CD4-positive, CD25-positive, alpha-beta regulatory T cell (primary cell): ENCODE measurements at places on chromosomes 7 and 10.

GRCh38 chr7:70926666-70927065 is 205.3 kb upstream of the GALNT17 start:
- DNase-seq: no peak

GRCh38 chr10:97333351-97333600 is 1.3 kb downstream of the FRAT2 start:
- no peak for DNase-seq

GRCh38 chr10:33416209-33416608 is 81.7 kb upstream of the NRP1 start:
- no peak for DNase-seq

DNA sequence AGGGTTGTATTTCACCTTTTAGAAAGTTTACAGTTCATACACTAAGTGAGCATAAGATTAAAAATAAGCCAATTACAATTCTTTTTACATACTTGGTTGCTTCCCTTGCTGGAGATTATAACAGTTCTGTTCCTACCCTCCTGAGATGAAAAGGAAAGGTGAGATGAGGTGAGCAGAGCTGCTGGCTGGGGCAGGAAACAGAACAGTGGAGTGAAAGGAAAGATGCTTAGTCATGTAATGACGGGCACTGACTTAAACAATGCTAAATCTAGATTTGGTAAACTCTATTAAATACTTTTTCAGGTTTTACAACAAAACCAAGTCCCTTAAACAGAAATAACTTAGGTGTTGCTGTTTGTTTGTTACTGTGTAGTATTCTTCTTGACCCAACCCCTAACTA is 19.9 kb upstream of the ZEB1 start:
- DNase-seq: peak; percentile 56

DNA sequence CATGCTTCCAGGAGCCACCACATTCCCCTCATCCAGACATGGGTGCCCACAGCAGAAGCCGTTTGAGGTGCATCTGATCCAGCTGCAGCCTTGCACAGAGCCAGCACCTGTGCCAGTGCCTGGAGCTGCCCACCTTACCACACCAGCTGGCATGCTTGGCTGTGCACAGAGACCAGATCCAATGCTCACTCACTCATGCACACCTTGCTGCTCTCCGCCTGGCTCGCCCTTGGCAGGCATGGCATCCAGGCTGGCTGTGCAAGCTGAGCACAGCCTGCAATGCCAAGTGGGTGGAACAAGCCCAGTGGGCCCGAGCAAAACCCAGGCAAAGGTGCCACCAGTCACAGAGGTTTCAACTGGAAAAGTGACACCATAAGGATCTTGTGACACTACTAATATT is 66.9 kb upstream of the SEMA3A start:
- DNase-seq: no peak

DNA sequence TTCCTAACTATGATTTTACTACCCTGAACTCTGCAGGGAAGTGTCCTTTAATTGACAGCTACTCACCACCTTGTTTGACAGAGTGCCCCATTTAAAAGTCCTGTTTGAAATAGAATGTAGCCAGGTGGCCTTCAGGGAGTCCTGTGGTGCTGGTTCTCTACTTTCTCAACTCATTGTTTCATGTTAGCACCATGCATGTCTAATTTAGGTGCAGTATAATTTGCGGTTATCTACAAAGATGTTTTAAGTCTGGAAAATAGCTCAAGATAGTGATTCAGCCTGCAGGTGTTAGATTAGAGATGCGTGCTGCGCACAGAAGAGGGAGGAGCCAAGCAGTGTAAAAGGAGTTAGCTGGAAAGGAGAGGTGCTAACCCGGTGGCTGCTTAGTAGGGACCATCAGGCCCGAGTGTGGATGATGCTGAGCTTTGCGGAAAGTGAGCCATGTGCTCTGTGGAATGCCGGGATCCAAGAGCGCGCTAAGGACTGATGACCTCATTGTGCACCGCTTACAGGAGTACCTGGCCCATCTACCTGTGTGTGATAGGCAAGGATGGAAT is 1.2 kb downstream of the CCM2 start:
- DNase-seq: peak; percentile 76

- DNase-seq: no peak
Observed at GRCh38 chr7:44905002-44905635, 19.8 kb upstream of the PURB start.

GRCh38 chr7:90709501-90710465 is 113.7 kb downstream of the CDK14 start:
- no peak for DNase-seq

DNA sequence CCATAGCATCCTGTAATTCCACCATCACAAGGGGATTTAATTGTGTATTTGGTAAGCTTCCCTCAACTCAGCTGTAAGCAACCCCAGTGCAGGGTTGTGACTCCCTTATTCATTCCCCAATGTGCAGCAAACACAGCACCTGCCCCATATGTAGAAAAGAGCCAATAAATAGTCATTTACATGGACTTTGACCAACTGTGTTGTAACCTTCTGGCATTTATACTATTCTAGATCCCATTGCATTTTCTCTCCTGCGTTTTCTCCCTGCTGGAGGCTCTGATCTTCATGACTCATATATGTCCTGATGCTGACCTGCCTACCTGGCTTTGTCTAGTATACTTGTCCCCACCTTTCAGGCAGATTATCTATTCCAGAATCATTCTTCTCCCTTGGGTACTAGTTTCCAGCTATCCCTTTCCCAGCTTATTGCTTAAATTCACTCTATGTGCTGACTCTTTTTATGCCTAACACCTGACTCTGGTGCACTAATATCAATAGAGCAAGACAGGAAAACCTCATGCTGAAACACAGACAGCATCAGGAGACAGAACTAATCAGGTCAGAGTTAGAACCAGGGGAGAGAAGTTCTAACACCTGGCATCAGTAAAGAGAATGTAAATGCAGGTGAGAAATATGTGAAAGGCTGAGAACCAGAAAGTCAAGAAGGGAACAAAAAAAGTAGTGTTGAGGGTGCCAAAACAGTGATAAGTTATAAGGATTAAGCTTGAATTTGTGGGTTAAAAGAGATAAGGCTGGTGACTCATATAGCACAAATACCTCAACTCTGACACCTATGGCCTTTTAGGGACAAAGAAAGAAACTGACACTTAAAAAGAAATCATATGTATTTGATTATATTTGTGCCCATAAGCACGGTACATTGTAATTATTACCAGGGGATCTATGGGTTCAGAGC is 402.7 kb downstream of the IPMK start:
- DNase-seq: no peak

DNA sequence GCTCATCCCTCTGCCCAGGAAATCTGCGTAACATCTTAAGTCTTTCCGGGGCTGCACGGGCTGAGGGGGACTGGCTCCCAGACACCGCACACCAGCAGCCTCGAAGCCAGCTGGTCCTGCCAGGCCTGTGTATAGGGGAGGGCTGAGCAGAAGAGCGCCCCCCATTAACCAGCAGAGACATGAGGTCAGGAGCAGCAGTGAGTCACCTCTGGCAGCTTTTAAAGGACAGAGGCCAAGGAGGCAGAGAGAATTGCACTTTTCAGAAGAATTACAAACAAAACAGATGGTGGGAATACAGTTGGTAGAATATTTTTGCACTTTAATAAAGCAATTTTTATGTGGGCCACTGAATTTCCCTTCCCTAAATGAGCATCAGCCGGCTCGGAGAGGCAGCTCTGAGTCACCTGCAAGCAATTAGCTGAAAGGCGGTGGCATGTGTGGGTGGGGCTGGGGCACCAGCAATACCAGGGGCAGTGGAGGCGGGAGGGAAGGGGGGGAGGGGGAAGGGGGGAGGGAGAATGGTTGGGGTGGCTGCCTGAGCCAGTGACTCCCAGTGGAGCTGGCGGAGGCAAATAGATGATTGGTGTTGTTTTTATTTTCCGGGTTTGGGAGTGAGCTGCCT is 39.1 kb downstream of the GOLGA7B start:
- DNase-seq: no peak

DNA sequence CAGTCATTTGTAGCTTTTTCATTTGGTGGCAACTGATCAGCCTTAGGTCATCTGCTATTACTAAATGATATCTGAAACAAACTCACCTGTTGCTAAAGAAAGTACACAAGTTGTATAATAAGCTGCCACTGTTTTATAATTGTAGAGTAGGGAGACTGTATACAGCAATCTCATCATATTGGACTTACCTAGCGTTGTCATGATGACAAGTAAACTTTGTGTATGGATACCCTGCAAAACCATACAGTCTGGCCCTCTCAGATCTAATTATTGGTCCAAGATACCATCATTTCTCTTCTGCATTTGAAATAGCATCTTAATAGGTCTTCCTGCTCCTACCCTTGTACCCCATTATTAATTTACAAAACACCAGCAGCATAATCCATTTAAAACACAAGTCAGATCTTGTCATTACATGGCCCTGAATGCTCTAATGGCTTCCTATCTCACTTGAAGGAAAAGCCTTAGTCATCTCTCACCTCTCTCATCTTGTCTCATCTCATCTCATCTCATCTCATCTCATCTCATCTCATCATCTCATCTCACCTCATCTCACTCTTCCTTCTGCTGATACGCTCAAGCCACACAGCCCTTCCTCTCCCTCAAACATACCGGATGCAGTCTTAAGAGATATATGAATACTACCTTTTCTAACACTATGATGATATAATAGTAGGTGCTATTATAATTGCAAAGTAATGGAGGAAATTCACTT is 540.6 kb downstream of the MDFIC start:
- no peak for DNase-seq

GRCh38 chr7:121484089-121484763 is 88.1 kb upstream of the FAM3C start:
- DNase-seq: no peak

DNA sequence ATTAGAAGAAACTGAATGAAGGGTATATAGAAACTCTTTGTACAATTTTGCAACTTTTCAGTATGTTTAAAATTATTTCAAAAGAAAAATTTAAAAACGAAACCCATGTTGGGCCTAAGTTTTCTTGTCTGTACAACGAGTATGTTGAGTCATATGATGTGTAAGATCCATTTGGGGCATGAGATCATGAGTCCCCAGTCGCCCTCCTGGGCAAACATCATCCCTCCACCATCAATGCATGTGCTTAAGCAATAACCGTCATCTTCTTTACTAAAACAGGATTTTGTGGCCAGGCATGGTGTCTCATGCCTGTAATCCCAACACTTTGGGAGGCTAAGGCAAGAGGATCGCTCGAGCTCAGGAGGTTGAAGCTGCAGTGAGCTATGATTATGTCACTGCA is 54.2 kb upstream of the CDCA7L start:
- no peak for DNase-seq

- DNase-seq: no peak
Observed at GRCh38 chr7:68754414-68754813, 843.9 kb upstream of the AUTS2 start.

- DNase-seq: no peak
Observed at GRCh38 chr7:83832009-83832408, 183.1 kb upstream of the SEMA3E start.

DNA sequence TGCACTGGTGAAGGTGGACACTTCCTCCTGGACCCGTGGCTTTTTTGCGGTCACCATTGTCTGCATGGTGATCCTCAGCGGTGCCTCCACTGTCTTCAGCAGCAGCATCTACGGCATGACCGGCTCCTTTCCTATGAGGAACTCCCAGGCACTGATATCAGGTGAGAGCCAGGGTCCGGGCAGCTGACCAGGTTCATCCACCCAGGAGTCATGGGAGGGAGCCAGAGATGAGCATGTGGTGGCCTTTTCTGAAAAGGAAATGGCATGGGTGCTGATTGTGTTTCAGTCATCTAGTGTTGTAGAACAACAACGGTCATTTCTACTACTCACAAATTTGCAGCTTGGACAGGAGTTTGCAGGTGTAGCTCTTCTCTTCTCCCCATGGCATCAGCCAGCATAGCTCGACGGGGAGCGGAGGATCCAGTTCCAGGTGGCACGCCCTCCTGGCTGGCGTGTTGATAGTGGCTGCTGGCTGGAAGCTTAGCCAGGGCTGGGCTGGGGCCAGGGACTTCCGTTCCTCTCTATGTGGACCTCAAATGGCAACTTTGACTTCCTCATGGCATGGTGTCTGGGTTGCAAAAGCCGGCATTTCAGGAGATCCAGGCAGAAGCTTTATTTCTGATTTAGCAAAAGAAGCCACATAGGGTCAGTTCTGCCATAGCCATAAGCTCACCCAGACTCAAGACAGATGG is 32.7 kb downstream of the SLC29A3 start:
- no peak for DNase-seq

DNA sequence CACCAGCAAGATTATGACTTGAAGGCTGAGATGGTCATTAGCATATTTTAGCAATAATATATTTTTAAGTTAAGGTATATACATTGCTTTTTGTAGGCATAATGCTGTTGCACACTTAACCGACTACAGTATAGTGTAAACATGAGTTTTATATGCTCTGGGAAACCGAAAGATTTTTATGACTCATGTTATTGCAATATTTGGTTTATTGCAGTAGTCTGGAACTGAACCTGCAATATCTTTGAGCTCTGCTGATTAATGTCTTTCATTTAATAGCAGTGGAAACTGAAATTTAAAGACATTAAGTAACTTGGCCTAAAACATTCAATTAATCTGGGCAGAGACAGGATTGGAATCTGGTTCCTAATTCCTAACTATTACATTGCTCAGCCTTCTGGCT is 266.7 kb upstream of the PLXDC2 start:
- no peak for DNase-seq

- no peak for DNase-seq
Observed at GRCh38 chr10:130171196-130171595, 35.0 kb downstream of the GLRX3 start.

DNA sequence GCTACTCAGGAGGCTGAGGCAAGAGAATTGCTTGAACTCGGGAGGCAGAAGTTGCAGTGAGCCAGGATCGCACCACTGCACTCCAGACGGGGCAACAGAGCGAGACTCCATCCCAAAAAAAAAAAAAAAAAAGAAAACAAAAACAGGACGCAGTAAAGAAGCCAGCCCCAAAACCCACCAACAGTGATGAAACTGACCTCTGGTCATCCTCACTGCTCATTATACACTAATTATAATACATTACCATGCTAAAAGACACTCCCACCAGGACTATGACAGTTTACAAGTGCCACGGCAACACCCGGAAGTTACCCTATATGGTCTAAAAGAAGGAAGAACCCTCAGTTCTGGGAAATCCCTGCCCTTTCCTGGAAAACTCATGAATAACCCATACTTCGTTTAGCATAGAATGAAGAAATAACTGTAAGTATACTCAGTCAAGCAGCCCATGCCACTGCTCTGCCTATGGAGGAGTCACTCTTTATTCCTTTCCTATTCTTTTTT is 40.0 kb upstream of the EIF4H start:
- DNase-seq: peak; percentile 85

- DNase-seq: no peak
Observed at GRCh38 chr10:127977357-127978009, 70.6 kb downstream of the PTPRE start.

GRCh38 chr7:95780665-95781064 is 8.3 kb downstream of the DYNC1I1 start:
- no peak for DNase-seq

- no peak for DNase-seq
Observed at GRCh38 chr10:131081376-131081775, 230.1 kb downstream of the TCERG1L start.

GRCh38 chr10:89442289-89442688 is 27.9 kb downstream of the IFIT5 start:
- DNase-seq: no peak

GRCh38 chr7:117986645-117987269 is 113.5 kb upstream of the CTTNBP2 start:
- DNase-seq: no peak
